ENCODE measurements at places on chromosomes 4 and X.

GRCh38 chr4:117664706-117665444 is 369.4 kb upstream of the NDST3 start:
- no peak overlapping the region for H3K4me3 ChIP-seq
- no peaks in the 10 kb centered on the region for H3K4me1 ChIP-seq
- no peak for DNase-seq
- no peak overlapping the region for H3K27ac ChIP-seq

DNA sequence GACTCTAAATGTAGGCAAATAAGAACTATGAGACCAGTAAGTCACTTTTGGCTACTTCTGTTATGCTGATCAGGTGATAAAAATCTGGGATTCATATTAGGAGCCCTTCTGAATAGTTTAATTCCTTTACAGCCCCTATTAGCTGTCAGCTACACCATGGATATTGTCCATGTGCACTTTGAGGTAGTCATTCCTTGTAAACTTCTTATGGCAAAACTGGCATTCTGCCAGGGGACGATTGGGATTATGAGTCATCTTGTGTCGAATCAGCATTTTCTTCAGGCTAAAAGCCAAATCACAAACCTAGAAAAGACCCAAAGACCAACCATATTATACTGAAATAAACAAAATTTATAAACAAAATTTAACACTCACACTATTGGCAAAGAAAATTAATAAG is 227.6 kb downstream of the PRDM5 start:
- H3K27me3 ChIP-seq: no peaks in the 10 kb centered on the region
- H3K27ac ChIP-seq: no peak overlapping the region
- DNase-seq: no peak
- H3K4me1 ChIP-seq: no peaks in the 10 kb centered on the region
- H3K4me3 ChIP-seq: no peak overlapping the region
- no peaks in the 10 kb centered on the region for H3K36me3 ChIP-seq

DNA sequence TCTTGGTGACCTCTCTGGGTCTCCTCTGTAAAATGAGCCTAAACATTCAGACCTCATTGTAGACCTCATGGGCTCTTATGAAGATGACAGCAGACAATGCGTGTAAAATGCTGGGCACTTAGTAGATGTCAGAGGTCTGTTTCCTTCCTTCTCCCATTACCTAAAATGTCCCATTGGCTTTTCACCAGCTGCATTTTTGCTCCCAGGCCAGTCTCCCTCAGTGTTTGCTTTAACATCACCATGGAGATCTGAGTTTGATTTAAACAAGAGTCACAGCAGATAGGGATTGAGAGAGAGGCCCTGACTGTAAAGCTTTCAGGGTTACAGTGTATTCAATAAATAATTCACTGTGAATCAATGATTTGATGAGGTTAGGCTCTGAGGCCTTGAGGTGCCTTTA is 24.3 kb downstream of the PSAPL1 start:
- H3K4me1 ChIP-seq: no peaks in the 10 kb centered on the region
- H3K4me3 ChIP-seq: no peak overlapping the region
- H3K27ac ChIP-seq: no peak overlapping the region
- H3K36me3 ChIP-seq: no peaks in the 10 kb centered on the region
- no peaks in the 10 kb centered on the region for H3K27me3 ChIP-seq

DNA sequence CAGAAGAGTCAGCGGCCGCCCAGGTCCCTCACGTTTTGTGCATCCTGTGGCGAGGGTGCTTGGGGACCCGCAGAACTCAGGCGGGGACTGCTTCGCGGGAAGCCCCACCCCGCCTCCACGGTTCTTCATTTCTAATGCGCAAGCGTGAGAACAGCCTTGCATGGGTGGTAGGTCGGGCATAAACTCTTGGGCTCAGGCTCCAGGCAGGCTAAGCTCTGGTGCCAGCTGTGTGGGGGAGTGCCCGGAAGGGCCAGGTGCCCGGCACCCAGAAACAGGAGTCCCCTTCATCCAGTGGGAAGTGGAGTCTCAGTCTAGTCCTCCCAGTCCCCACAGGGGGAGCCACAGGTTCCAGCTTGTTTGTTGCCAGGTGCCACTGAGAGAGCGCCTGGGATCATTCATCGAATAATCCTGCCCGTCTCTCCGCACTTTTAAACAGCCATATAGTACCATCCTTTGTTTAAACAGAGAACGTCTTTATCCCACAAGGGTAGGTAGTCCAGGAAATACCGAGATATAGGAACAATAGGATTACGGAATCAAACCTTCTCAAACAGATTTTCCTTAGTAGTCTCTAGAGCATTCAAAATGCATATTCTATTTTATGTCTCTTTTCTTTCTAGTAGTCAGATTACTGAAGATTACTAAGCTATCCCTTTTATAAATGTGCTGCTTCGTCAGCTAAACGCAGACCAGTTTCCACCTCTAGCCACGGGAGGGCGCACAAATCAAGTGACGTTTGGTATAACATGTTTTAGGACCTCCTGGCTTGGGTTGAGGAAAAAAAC is 12.7 kb upstream of the RBBP7 start:
- peak overlapping the region; percentile 38 for H3K4me3 ChIP-seq
- peaks cover 6% of the 10 kb centered on the region for H3K4me1 ChIP-seq
- no peaks in the 10 kb centered on the region for H3K36me3 ChIP-seq
- peak; percentile 65 for DNase-seq
- no peaks in the 10 kb centered on the region for H3K27me3 ChIP-seq
- H3K27ac ChIP-seq: peak overlapping the region; percentile 63

DNA sequence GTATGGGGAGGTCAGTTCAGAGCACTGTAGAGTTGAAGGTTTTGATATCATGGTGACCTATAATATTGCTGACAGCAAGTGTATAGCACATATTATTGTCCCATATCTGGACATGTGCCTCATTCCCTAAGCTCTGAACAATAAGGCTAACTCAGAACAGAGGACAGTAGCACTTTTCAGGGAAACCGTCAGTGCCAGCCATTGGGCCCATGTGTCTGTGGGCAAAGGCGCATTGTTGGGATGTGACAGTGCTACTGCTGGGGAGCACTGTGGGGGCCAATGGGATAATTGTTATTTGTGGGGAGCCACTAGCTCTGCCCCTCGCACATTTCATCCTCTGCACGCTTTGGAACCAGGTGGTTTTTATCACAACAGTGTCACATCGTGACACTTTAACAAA is 136.2 kb downstream of the ELOVL6 start:
- H3K36me3 ChIP-seq: no peaks in the 10 kb centered on the region
- H3K27me3 ChIP-seq: no peaks in the 10 kb centered on the region
- peaks cover 10% of the 10 kb centered on the region for H3K4me1 ChIP-seq

GRCh38 chrX:118603981-118604380 is 108.4 kb downstream of the DOCK11 start:
- H3K27ac ChIP-seq: no peak overlapping the region
- DNase-seq: peak; percentile 45
- H3K36me3 ChIP-seq: no peaks in the 10 kb centered on the region
- H3K27me3 ChIP-seq: no peaks in the 10 kb centered on the region
- H3K4me1 ChIP-seq: no peaks in the 10 kb centered on the region
- no peak overlapping the region for H3K4me3 ChIP-seq

Measured in upper lobe of left lung (tissue), 6 donors.